ENCODE measurements at places on chromosomes 1 and 21. TPM values are rescaled to one million over a fixed set of nuclear protein-coding genes. Genes with fewer than 3 reads are reported as not detected.

Gene RGS13
- not detected for total RNA-seq

DNA sequence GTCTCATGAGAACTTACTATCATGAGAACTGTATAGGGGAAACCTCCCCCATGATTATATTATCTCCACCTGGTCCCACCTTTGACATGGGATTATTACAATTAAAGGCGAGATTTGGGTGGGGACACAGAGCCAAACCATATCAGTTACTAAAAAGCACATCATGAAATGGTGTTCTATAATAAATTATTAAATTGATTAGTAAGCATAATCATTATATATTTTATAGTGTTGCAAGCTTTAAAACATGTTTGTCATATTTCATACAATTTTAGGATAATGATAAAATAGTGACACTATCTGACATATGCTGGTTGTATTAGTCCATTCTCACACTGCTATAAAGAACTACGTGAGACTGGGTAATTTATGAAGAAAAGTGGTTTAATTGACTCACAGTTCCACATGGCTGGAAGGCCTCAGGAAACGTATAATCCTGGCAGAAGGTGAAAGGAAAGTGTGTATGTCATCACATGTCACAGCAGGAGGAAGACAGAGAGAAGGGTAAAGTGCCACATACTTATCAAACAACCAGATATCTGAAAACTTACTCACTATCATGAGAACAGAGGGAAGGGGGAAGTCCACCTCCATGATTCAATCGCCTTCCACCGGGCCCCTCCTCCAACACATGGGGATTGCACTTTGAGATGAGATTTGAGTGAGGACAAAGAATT is 539.2 kb upstream of the OLFM3 start:
- no peak for DNase-seq

Gene RIPPLY3
- total RNA-seq, result 0.47 TPM

DNA sequence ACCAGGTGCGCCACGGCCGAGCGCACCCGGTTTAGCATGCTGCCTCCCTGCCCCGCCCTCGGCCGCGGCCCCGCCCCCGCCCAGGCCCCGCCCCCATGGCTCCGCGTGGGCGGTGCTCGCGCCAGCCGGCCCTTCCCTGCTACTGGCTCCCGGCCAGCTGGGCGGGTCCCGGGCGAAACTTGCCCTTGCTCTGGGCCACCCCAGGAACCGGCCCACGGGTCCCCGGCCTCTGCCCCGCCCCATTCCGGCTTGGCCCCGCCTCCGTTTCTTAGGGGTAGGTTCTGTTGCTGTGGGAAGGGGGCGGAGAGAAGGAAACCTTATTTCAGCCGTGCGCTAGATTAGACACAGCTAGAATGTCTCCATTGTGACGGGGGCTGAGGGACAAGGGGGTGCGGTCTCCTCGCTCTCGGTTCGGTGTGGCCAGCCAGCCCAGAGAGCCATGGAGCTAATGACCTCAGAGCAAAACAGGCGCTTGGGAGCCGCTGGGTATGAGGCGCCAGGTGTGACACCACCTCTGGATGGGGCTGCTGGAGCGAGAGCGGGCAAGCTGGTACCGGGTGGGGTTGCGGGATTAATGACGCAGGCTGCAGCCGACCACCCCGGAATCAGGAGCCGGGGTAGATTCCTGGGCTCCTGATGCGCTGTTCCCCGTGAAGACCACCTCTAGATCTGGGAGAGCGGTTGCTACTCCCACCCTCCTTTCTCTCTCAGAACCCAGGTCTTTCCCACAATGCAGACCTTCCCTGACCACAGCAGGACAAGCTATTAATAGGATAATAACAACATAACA is at the start of gene PPM1J:
PPM1J (minus strand) TSS at position 69 of the 790 bp plus-strand sequence; CDS start at position 38, 31 bp downstream.
- DNase-seq, result peak; percentile 96

Gene CFAP107
- total RNA-seq, result 13.4 TPM

DNA sequence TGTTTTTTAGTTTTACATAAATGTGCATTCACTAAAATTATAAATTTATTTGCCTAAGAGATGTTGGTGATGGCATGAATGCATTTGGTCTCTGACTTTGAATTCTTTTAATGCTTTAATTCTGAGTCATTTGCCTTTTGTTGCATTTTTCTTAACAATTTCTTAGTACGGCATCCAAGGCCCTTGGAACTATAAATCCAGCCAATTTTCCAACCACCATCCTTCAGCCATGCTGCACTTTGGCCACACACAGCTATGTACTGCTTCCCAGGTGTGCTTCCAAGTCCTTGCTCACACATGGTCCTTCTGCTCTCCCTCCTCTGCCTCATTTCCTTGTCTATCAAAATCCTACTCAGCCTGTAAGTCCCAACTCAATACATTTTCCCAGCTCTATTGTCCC is 161.0 kb downstream of the DHRS3 start:
- no peak for DNase-seq

DNA sequence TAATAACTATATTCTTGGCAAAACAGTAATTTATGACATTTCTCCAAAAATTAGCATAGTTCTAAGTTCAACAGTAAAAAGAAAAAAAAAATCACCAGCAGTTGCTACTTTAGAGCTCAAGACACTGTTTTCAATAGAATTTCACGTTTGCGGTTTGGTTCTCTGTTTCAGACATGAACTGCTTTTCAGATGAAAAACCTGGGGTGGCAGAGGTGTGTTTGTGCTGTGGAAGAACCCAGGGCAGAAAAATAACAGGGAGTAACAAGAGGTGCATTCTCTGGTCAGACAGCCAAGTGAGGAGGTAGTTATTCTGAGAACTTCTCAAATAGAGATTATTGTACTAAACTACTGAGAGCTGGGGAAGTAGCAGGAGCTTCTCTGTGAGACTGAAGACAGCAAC is 9.0 kb downstream of the NRAS start:
- DNase-seq, result no peak

Gene CFAP141
- 8.4 TPM for total RNA-seq

Gene PADI2
- 0.99 TPM for total RNA-seq

- DNase-seq, result no peak
These were observed 337.6 kb upstream of the SNX7 start for GRCh38 chr1:98323906-98324358.

Gene ZBTB8B
- total RNA-seq, result 0.55 TPM

Gene PPIAL4G
- not detected for total RNA-seq

DNA sequence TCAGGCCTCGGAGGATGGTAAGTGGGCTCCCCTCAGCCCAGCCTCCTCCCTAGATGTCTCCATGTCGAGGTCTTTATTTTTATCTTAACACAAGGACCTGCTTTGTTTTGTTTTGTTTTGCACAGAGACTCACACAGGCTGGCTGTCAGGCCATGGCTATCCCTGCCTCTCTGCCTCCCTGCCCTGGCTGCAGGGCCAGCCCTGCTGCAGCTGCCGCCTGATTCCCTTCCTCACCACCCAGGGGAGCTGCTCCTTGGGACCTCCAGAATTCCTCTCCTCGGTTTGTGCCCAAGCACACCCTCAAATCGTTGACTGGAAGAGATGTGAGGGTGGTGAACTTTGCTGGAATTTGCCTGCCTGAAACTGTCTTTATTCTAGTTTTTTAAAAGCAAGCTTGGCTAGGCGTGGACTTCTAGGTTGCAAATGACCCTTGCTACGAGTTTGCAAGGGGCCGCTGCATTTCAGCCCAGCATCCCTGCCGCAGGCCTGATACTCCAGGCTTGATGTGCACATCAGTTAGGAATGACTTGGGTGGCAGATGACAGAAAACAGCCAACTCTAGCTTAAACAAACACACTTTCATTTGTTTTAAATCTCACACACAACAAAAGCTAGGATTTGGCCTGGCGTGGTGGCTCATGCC is 37.1 kb downstream of the WNT9A start:
- DNase-seq, result peak; percentile 43

- no peak for DNase-seq
These were observed 17.6 kb upstream of the MCL1 start for GRCh38 chr1:150596976-150597375.
